Smooth muscle cell of bladder (primary cell): ENCODE measurements at places on chromosomes 6 and 20. TPM values are rescaled to one million over a fixed set of nuclear protein-coding genes. Genes with fewer than 3 reads are reported as not detected.

RIPOR2 gene
- total RNA-seq = 1.1 TPM in 2 replicates

BAK1 gene
- total RNA-seq = 9.4 and 11.1 TPM in 2 replicates

GNRH2 gene
- total RNA-seq = 0.09 and 0.57 TPM in 2 replicates

SEL1L2 gene
- total RNA-seq = not detected in 2 replicates

SULF2 gene
- 17.5 and 28.3 TPM in 2 replicates for total RNA-seq

CLIC1 gene
- 529 and 547 TPM in 2 replicates for total RNA-seq

CLVS2 gene
- under 0.01 TPM in 2 replicates for total RNA-seq

BPI gene
- total RNA-seq = not detected in 2 replicates

KIF25 gene
- not detected in 2 replicates for total RNA-seq

ZSCAN31 gene
- total RNA-seq = 7.8 and 16.2 TPM in 2 replicates

RBBP9 gene
- 9.0 and 9.4 TPM in 2 replicates for total RNA-seq
